Stimulated activated CD4-positive, alpha-beta T cell treated with anti-CD3 and anti-CD28 coated beads, Interleukin-1b, Interleukin-23, amount 100 ng/mL, for 1 hour (primary cell): ENCODE measurements at places on chromosomes 3 and 15.

DNA sequence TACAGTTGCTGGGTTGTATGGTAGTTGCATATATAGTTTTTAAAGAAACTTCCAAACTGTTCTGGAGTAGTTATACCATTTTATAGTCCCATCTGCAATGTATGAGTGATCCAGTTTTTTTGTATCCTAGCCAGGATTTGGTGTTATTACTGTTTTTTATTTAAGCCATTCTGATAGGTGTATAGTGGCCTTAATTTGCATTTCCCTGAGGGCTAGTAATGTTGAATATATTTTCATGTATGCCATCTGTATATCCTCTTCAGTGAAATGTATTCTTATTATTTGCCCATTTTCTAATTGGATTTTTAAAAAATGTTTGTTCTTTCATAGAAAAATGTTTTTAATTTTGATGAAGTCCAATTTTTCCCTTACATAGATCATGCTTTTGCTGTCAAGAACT lies 29.2 kb downstream of the PXK start:
- no peak for DNase-seq

GRCh38 chr3:124360563-124360962 lies 368.6 kb upstream of the ROPN1 start:
- no peak for DNase-seq

DNA sequence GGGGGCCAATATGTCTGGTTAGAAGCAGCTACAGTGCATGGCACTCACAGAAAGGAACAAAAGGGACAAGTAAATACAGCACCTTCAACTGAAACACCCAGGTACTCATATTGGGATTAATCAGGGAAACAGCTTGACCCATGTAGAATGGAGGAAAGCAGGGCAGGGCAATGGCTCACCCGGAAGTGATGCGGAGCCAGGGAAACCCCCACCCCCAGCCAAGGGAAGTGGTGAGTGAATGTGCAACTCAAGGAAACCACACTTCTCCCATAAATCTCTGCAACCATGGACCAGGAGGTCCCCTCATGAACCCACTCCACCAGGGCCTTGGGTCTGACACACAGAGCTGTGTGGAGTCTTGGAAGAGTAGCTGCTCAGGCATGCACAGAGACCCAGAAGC lies 117.1 kb downstream of the MTHFS start:
- no peak for DNase-seq

DNA sequence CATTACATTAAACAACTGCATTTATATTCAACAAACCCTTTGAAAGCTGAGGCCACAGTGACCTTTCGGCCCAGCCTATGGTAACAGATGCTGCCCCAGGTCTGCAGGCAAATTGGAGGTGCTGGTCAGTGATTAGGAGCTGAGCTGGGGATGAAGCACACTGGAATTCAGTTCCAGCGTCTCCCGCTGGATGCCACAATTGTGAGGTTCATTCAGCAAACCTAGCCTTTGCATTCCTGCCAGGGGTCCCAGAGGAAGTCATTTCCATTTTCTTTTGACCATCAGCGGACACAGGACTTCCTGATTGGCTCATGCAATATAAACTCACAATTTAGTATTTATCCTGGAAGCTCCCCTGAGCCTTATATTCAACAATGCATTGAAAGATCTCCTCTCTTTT lies 89.5 kb downstream of the IL20RB start:
- no peak for DNase-seq

- DNase-seq = no peak
Measured at GRCh38 chr3:157117206-157117605, 42.7 kb downstream of the CCNL1 start.

GRCh38 chr15:63559753-63560152 lies 37.4 kb upstream of the FBXL22 start:
- DNase-seq = no peak

DNA sequence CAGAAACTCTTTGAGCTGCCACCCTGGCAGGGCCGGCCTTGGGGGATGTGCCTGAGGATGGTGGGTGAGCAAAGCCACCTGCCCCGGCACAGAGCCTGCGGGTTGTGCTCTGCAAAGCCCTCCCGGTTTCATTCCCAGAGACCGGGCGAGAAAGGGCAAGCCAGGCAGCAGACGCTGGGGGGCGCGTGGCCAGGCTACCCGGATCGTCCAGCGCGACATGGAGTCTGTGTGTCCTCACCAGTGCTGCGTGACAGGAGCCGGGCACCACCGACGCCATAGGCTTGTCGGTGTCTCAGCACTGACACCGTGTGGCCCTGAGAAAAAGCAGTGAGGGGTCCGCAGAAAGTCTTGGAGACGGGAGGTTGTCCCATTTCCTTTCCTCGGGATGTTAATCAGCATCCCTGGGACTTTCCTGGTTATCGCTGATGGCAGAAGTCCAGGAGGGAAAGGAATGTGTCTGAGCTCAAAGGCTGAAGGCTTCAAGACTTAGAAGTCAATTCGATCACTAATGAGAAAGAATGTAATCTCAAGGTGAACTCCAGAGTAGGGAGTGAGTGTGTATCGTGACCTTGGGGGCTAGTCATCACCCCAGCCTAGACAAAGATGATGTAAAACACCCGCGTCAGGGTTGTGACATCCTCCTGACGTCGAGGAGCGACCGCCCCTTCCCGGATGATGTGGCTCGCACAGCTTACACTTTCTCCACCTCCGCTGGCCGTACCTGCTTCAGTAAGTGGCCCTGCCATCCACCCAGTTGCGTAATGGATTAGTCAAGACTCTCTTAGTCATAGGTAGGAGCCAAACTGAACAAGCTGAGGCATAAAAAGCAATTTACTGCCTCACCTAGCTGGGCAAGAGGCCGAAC lies 36.3 kb upstream of the PLA2G4E start:
- DNase-seq = peak; percentile 12

- no peak for DNase-seq
Measured at GRCh38 chr3:62562596-62562995, 189.2 kb upstream of the FEZF2 start.

DNA sequence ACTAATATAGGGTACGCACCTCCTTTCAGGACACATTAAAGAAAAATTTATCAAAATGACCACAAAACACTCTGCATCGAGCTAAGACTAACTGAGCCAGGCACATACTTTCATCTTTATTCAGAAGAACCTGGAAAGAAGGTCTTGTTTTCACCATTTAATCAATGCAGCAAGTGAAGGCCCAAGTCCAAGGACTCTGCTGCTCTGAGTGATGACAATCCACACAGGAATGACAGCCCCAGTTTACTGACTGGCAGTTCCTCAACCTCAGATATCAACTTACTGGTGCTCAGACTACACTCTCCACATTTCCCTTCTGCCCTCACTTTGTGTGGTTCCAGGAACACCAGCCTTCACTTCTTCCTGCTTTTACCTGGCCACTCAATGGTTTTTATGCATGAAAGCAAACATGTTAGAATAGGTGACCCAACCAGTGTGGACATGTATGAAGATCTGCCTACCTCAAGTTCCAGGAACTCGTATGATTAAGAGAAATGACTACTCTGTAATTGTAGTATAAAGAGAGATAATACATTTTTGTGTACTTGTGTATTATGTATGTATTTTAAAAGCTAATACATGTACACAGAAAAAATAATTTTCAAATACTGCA lies 29.1 kb upstream of the RASA2 start:
- no peak for DNase-seq

DNA sequence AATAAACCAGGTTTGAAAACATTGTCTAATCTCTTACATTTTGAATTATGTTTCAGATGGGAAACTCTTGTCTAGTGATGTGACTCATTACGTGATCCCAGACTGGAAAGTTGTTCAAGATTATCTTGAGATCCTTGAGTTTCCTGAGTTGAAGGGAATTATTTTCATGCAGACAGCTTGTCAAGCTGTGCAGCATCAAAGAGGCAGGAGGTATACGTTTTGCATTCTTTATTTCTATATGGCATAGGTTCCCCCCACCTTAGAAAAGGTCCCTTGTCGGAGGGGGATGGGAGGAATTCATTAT lies 1.5 kb downstream of the DIS3L start:
- DNase-seq = no peak

DNA sequence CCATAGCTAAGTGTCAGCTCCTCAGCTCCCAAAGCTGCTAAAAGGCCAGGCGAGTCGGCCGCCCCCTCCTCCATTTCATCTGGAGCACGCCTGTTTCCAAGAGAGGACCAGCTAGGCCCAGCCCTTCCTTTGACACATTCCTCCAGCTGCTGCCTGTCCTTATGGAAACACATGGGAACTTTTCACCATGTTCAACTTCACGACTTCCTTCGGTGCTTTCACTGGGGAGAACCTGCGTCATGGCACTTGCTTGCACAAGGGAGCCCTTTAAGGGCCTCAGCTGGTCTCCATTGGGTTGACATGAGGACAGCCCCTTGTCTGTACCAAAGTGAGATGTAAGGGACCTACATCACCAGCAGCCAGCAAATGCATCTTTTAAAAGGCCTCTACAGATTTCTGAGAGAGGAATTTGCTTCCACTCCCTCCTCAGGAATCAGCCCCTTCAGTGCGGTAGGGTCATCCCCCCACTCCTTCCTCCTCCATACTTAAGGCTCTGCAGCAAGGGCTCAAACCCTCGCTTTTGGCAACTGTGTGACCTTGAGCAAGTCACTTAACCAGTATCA lies 2.1 kb downstream of the MAGI1 start:
- DNase-seq = no peak
